ENCODE measurements at places on chromosomes 16 and 17.

GRCh38 chr17:82330322-82331239, 3.0 kb downstream of the SECTM1 start:
- DNase-seq, result no peak

- no peak for DNase-seq
Measured at GRCh38 chr16:4389051-4389955, 17.7 kb downstream of the VASN start.

DNA sequence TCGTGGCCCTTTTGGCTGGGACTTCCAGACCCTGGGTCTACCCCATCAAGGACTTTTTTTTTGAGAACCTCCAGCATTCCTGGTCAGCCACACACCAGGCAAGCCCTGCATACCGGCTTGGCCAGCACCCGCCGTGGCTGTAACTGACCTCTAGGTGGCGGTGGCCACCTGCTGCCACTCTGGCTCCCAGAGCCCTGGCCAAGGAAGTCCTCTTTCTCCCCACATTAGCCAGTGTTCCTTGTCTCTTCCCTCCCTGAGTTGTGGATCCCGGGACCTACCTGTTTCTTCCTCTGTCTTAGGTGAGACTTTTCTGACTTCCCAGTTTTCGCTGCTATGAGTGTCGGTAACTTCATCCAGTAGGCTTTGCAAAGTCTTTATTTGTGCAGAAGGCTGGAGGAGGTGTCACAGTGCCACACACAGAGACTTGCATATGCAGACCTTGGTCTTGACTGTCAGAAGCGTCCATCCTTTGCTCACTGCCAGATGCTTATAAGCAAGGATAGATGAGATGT, 348.3 kb downstream of the CPPED1 start:
- DNase-seq, result peak; percentile 35

GRCh38 chr17:32772453-32773025, 104.4 kb downstream of the MYO1D start:
- DNase-seq, result no peak
